Bronchus fibroblast of lung (primary cell): ENCODE measurements at places on chromosomes 11 and 22. TPM values are rescaled to one million over a fixed set of nuclear protein-coding genes. Genes with fewer than 3 reads are reported as not detected.

RTN4RL2 gene
- total RNA-seq = 1.3 TPM in 2 replicates

OVOL1 gene
- total RNA-seq = not detected in 2 replicates

PARVA gene
- total RNA-seq = 25.3 and 27.4 TPM in 2 replicates

SYT13 gene
- total RNA-seq = not detected in 2 replicates

OR2D2 gene
- total RNA-seq = not detected in 2 replicates

RHOD gene
- total RNA-seq = 12.4 and 17.1 TPM in 2 replicates

KDELR3 gene
- 98.7 and 105 TPM in 2 replicates for total RNA-seq

ATM gene
- 21.7 and 23.9 TPM in 2 replicates for total RNA-seq

SLC22A6 gene
- total RNA-seq = not detected in 2 replicates

GPR83 gene
- total RNA-seq = under 0.01 TPM in 1 of 2 replicates, not detected in the other

OR4D5 gene
- total RNA-seq = not detected in 2 replicates
